ENCODE measurements at places on chromosomes 7 and 10.

DNA sequence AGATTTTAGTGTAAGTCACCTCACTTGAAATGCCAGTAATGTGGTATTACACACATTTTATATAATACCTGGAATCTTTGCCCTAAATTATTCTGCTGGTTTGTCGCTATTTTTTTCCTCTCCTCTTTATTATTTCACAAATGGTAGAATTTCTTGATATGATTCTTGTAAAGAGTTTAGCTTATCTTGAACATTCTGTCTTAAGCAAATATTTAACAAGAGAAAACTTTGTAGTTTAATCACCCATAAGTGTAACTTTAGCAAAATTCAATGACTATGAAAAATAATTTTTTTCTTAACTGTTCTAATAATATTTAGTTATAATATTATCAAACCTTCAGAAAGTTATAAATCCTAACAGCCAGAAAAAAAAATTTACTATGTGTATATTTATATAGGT is 56.7 kb downstream of the NHLRC2 start:
- DNase-seq, result no peak

DNA sequence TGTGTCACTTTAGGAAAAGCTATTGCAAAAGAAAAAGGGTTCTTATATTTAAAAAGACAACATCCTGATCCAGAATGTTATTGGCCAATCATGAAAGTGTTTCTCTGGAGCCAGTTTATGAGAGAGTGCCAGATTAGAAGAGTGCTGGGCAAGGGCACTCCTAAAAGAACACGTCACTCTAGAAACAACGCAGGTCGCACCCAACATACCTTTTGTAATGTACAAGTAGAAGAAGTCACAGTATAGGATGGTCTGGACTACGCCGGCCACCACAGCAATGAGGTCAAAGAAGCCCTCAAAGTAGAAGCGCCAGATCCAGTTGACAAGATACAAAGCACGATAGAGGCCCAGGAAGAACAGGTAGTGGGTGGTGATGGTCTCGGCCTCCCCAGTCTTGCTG is 18.1 kb upstream of the DAGLB start:
- DNase-seq, result no peak

GRCh38 chr10:92689663-92690210 is at the start of gene HHEX:
TSS of gene HHEX (plus strand) at chr10:92689955. CDS start at chr10:92689987, 32 bp downstream.
- DNase-seq, result peak; percentile 14

DNA sequence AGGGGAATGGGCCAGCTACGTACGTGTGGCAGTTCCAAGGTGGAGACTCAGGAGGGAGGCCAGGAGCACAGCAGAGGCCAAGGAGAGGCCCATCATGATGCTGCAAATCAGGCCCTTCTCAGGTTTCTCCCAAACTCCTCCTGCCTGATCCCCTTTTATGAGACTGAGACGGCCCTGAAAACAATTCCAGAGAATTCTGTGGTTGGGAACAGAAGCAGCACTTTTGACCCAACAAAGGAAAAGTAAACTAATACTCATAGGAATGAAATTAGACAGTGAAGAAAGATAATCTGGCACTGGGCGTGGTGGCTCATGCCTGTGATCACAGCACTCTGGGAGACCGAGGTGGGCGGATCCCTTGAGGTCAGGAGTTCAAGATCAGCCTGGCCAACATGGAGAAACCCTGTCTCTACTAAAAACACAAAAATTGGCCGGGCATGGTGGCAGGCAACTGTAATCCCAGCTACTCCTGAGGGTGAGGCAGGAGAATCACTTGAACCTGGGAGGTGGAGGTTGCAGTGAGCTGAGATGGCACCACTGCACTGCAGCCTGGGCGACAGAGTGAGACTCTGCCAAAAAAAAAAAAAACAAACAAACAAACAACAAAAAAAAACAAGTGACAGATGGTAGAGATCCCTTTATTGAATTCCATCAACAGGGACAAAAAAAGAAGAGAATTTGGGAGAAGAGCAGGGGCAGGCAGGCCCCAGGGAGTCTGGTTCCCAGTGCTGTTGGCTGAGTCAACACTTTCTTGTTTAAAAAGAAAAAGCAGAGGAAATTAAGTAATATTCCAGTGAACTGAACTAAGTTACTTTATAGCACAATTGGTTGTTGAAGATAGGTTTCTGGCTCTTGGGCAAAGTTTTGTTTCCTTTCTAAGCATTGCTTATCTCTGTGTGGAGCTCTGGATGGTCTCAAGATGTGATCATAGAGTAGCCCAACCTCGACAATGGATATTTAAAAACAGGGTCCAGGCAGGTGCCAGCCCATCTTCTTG is at the start of gene CCL26:
TSS of gene CCL26 (minus strand) at position 131 of the 997 bp plus-strand sequence. CDS start at position 96, 35 bp downstream.
- no peak for DNase-seq

DNA sequence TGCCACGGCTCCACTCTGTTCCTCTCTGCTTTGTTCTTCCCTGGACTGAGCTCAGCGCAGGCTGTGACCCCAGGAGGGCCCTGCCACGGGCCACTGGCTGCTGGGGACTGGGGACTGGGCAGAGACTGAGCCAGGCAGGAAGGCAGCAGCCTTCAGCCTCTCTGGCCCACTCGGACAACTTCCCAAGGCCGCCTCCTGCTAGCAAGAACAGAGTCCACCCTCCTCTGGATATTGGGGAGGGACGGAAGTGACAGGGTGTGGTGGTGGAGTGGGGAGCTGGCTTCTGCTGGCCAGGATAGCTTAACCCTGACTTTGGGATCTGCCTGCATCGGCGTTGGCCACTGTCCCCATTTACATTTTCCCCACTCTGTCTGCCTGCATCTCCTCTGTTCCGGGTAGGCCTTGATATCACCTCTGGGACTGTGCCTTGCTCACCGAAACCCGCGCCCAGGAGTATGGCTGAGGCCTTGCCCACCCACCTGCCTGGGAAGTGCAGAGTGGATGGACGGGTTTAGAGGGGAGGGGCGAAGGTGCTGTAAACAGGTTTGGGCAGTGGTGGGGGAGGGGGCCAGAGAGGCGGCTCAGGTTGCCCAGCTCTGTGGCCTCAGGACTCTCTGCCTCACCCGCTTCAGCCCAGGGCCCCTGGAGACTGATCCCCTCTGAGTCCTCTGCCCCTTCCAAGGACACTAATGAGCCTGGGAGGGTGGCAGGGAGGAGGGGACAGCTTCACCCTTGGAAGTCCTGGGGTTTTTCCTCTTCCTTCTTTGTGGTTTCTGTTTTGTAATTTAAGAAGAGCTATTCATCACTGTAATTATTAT is 1.2 kb downstream of the CLDN4 start:
- no peak for DNase-seq

DNA sequence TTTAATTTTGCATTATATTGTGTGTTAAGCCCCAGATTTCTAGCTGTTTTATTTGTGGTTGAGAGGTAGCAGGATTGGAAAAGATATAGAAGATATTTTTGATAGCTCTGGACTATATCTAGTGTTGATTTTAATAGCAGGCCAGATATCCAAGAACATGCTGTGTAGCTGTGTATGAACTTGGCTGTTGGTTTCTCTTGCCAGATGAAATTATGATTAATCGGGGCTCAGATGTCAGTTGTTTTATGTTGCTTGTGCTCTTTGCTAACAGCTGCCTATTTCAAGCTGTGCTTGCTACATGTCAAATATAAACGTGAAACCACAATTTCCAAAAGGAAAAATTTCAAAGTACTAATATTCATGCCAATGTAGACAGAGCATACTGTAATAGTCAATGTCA is 141.1 kb downstream of the GRM3 start:
- no peak for DNase-seq

DNA sequence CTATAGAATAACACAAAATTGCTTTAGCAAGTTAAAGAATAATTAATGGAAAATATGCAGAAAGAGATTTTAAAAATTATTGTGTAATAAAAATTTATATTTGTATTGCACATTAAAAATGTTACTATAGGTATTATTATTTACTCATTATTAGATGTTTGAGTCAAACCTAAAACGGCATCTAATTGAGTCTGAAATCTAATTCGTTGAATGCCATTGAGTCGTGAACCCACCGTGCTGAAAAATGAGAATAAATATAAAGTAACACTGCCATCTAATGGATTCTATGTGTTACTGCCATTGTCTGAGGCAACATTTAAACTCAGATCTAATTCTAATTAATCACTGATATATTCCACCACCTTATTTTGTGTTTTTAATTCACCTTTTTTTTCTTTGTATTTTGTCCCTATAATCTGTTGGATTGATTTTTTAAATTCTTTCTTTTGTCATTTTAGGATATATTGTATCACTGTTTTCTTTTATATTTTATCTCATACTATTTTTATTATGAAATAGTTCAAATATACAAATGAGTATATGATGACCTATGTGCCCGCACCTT is 62.2 kb downstream of the SAMD9 start:
- DNase-seq, result no peak

DNA sequence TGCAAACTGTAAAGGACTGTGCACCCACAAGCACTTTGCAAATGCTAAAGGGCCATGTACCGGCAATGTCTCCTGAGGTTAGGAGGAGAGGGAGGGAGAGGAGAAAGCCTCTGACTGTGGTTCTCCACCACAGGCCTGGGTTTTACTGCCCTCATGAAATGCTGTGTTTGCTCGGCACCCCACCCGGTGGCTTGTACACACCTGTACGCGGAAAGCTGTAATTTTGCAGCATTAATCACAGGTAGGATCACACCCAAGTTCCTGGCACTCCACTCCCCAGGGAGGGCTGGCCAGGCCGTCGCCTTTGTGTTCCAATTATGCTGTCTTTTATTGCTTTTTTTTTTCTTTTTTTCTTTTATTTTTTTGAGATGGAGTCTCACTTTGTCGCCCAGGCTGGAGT is 78.5 kb upstream of the MYL10 start:
- no peak for DNase-seq

DNA sequence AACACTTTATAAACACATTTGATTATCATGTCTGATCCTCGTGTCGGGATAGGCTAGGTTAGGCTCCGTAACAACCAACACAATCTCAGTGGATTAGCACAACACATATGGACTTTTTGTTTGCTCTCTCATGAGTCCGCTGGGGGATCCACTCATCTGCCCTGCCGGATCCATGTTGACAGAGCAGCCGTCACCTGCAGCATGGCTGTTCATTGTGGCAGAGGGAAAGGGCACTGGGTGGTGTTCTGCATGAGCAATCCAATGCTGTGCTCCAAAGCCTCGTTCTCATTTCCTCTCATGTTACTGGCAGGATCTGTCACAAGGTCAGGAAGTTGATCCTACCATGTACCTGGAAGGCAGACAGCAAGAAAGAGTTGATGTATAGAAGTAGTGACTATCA is 62.5 kb upstream of the RAPGEF5 start:
- no peak for DNase-seq

DNA sequence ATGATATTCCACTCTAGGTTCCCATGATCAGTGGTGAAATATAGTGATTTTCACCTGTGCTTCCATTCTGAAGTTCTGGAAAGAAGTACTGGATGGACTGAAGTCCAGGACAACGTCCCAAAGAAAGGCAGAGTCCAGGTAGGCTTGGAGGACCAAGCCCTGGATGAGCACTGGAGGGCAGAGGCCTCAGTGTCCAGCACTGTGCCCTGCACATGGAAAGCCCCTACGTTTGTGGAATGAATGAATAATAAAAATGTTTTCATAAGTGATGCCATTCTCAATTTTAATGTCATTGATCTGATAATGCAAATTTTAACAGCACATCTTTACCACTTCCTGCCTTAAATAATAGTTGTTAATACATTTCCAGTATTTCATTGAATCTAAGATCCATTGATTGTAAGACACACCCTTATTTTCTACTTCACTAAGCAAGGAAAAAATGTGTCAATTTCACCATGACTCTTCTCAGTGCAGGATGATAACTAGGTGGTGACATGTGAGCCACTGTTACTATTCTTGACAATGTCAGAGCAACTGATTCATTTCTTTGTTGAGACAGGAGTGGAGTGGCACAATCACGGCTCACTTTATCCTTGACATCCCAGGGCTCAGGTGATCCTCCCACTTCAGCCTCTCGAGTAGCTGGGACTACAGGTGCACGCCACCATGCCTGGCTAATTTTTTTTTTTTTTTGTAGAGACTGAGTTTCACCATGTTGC is 35.2 kb downstream of the ZNF783 start:
- DNase-seq, result no peak

GRCh38 chr10:115936926-115937767 is 335.9 kb downstream of the GFRA1 start:
- no peak for DNase-seq

DNA sequence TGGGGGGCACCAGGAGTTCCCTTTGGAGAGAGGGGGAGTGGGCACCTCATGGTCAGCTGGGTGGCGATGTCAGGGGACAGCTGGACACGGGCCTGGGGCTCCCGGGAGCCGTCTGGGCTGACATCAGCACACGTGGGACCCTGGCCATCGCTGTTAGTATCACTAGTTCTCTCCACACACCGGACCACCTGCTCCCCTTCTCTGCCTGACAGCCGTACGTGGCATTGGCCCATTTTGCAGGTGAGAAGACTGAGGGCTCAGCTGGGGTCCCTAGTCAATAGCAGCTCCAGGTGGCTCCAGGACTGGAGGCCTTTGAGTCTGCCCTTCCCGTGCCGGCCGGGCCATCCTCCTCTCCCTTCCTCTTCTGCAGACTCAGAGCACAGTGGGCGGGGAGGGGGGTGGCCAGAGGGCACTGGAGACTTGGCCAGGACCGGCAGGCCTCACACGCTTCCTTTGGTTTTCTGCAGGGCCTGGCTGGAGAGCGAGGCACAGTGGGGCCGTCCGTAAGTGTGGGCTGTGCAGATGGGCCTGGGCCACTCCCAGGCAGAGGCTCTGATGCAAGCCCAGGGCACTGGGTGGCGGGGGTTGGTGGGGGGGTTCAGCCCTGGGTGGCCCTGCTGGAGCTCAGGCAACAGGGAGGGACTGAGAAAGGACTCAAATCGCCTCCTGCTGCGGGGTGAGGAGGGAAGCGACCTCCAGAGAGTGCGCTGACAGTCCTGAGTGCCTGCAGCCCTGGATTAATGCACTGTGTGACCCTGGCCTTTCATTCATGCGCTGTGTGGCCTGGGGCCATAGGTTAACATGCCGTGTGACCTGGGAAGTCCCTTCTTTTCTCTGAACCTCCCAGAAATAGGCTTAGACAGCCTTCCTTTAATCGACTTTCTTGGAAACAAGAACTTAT is 78.2 kb downstream of the MYL10 start:
- no peak for DNase-seq

DNA sequence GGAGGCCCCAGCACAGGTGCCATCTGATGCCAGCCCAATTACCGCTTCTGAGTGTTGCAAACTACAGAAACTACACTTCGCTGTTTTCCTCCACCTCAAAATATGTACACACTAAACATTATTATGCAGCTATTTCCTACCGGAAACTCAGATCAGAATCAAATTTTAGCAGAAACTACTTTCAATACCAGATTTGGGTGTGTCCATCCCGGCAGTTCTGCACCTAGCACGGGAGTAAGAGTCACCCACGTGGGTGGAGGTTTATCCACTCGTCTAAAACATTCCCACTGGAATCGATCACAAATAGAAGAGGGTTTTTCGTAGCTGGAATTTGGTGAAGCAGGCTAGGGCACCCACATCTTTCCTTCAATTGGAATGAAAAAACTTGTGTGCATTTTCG is 214.4 kb upstream of the PRKCQ start:
- DNase-seq, result no peak
